ENCODE measurements at places on chromosomes 4 and X.
A peak's percentile ranks its signal among the peaks of the same experiment; 100 is the strongest.

- no peak for DNase-seq
Measured at GRCh38 chr4:78774417-78774816, 1.7 kb upstream of the BMP2K start.

GRCh38 chrX:155966876-155967275, 30.6 kb upstream of the IL9R start:
- no peak for DNase-seq

DNA sequence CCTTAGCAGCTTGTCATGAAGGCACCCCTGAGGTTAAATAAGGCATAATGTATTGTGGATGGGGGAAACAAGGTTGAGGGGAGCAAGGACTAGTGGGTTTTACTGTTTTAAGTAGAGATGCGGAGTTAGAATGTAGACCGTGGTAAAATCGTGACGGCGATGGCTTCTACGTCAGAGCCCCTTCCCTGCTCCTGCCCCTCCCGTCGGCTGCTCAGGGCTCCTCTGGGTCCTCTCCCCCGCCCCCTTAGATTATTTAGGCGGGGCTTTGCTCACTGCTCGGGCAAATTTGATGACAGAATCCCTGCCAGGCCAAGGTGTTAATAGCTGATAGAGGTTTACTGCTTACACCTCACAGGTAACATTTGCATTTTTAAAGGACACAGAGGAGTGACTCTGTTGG, 2.3 kb downstream of the FRMPD3 start:
- DNase-seq, result no peak

DNA sequence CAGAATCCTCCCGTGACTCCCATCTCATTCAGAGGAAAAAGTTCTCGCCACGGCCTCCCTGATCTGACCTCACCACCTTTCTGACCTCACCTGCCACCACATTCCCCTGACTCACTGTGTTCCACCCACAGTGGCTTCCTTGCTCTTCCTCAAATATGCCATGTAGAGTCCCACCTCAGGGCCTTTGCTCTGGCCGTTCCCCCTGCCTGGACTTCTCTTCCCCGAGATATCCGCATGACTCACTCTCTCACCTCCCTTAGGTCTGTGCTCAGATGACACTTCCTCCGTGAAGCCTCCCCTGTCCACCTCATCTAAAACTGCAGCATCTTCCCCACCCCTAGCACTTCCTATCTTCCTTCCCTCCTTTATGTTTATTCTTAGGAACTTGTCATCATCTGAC, 7.2 kb upstream of the TSPYL2 start:
- DNase-seq, result no peak

DNA sequence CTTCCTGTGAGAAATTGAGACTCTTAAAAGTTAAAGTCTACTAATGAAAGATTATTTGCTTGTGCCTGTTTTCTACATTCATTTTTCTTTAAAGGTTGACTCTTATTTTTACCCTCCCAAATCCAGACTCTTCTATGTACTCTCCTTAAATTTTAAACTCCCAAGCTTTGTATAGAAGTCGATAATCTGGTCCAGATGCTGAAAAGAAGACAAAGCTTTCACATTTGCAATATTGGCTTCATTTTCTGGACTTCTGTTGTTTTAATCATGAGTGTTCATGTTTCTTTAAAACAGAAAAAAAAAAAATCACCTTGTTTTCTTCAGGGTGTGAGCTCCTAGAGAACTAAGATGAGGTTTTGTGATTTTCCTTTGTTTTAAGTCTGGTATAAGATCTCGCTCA, 53.2 kb upstream of the TBC1D14 start:
- no peak for DNase-seq

- no peak for DNase-seq
Measured at GRCh38 chr4:159284113-159284512, 181.2 kb downstream of the RAPGEF2 start.

GRCh38 chr4:14863418-14864364, 138.6 kb upstream of the CPEB2 start:
- no peak for DNase-seq

DNA sequence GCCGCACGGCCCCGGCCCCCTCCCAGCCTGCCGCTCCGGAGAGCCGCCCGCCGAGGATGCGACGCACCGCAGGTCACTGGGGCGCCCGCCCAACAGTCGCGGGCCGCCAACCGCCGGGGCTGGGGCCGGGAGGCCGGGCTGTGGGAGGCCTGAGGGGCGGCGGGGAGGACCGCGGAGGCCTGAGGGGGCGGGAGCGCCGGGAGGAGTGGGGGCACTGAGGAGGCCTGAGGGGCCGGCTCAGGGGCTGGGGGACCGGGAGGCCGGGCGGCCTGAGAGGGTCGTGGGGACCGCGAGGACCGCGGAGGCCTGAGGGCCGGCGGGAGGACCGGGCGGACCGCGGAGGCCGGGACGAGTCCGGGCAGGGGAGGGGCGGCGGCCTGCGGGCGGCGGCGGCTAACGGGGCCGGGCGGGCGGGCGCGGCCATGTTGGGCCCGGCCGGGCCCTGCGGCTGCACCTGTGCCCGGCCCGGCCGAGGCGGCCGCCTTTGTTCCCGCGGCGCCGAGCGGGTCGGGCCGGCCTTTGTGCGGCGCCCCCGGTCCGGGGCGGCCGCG, 353 bp downstream of the NSD2 start:
- DNase-seq, result no peak

GRCh38 chr4:83129264-83129663, 14.7 kb upstream of the PLAC8 start:
- DNase-seq, result no peak

GRCh38 chr4:90317785-90318184, 190.6 kb downstream of the CCSER1 start:
- DNase-seq, result no peak

GRCh38 chr4:84856468-84857049, 109.9 kb downstream of the WDFY3 start:
- no peak for DNase-seq

DNA sequence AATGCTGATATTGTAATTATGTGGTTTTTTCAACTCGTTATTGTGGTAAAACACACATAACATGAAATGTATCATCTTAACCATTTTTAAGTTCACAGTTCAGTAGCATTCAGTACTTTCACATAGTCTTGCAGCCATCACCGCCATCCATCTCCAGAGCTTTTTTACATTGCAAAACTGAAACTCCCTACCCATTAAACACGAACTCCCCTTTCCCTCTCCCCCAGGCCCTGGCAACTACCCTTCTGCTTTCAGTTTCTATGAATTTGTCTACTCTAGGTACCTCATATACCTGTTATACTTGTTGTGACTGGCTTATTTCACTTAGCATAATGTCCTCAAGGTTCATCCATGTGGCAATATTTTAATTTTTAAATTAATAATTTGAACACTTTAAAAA, 380.6 kb downstream of the MAPK10 start:
- no peak for DNase-seq

- no peak for DNase-seq
Measured at GRCh38 chrX:107626481-107626880, 1.8 kb upstream of the PRPS1 start.

DNA sequence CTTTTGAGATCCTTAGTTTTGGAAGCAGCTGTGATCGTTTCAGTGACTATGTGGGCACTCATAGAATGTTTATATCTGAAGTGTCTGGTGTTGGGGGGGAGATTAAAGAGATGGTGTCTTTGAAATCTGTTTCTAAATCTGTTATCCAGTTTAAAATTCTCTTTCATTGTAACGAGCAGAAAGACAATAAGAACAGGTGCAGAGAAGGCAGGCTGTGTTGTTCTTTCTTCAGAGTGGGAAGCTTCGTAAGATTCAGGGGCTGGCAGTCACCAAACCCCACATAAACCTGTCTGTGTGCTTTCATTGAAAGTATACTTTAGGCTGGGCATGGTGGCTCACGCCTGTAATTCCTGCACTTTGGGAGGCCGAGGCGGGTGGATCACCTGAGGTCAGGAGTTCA, 16.3 kb upstream of the DHRSX start:
- DNase-seq, result no peak

DNA sequence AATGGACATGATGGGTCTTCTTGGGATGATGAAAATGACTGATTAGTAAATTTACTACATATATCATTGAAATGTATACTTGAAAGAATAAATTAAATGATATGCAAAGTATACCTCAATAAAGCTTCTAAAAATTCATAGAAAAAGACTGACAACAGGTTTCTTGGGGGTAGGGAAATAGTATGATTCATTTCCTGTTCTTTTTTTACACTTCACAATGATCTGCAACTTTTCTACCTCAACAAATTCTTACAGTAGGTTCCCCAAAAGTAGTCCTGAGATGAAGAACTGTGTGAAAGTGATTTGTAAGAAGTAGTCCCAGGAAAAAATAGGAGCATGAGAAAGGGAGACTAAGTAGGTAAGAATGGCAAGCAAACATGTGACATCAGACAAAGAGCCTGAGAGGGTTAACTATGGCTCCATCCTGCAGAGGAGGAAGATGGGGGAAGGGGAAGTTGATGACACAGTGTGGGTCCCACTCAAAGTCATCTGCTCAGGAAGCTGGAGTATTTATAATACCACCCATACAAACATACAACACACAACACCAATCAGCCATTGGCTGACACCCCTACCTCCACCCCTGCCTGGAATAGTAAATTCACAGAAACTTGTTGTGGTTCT, 73.9 kb downstream of the ARHGAP6 start:
- no peak for DNase-seq

GRCh38 chr4:175504318-175504717, 307.7 kb downstream of the GPM6A start:
- DNase-seq, result no peak

GRCh38 chr4:65592089-65592488, 78.2 kb downstream of the EPHA5 start:
- DNase-seq, result no peak

- DNase-seq, result no peak
Measured at GRCh38 chr4:5965225-5965624, 53.0 kb downstream of the C4orf50 start.

- no peak for DNase-seq
Measured at GRCh38 chrX:10071451-10072144, 85.2 kb upstream of the CLCN4 start.

DNA sequence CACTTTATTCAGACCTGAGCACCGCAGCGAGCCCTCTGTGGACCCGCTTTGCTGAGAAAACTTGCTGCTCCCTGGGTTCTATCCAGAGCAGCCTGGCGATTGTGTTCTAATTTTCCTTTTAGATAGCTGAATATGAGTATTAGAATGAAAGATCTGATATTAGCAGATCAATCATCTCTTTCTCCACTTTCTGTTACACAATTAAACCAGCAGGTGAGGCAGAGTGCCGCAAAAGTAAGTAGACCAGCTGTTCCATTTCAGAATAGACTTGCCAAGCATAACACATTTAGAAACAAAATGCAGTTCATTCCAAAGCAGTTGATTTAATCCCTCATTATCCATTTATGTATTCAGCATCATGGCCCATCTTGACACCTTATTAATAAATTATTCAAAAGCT, 58.6 kb downstream of the PALLD start:
- no peak for DNase-seq

GRCh38 chrX:10098270-10098713, 58.5 kb upstream of the CLCN4 start:
- DNase-seq, result no peak

DNA sequence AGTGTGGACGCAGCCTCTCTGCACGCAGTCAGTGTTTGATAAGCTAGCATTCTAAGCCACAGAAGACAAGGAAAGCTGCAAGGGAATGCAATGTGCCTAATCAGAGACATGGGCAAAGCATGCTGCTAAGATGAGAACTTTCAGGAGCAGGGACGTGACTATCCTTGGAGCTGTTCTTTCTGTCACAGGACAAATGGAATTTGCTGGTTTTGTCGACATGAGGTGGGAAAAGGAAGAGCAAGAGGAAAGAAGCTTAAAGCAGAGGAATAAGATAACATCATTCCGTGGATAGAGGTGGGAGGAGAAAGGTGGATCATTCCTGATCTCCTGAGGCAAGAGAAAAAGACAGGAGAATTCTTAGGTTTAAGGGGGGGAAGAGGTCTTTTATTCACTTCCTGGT, 33.7 kb downstream of the RBM47 start:
- DNase-seq, result no peak

GRCh38 chr4:184951668-184952160, 66.6 kb upstream of the HELT start:
- no peak for DNase-seq

DNA sequence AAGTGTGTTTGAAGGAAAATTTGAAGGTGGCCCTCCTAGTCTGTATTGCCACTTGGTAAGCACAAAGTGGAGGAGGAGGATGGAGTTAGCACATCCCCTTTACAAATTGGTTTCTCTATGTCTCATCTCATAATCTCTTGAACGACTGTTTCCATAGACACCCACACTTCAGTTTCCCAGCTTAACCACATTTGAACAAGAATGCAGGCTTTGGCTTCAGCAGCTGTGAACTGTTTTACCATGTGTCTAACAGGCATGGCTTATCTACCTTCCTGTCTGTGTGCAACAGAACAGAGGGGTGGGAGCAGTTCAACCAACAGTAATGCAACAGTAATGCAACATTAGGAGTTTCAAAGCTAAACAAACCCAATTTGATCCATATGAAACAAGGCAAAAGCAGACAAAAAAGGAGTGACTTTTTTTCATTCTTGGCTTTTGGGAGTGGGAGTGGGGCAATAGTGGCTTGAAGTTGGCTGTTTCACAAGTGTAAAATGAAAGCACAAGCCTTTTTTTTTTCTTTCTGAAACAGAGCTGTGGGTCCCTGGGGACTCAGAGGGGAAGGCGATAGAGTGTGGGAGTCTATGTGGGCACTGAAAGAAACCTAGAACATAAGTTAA, 108.0 kb downstream of the ITM2A start:
- DNase-seq, result no peak

- DNase-seq, result no peak
Measured at GRCh38 chr4:67929426-67929825, 33.9 kb downstream of the TMPRSS11A start.

- DNase-seq, result no peak
Measured at GRCh38 chr4:117400039-117400835, 314.9 kb upstream of the TRAM1L1 start.

GRCh38 chr4:66108898-66109297, 438.6 kb upstream of the EPHA5 start:
- no peak for DNase-seq

GRCh38 chr4:174828845-174829701, at the start of gene GLRA3:
Gene GLRA3 (minus strand): TSS chr4:174829247. CDS start chr4:174828811, 436 bp downstream.
- DNase-seq, result peak; percentile 76

DNA sequence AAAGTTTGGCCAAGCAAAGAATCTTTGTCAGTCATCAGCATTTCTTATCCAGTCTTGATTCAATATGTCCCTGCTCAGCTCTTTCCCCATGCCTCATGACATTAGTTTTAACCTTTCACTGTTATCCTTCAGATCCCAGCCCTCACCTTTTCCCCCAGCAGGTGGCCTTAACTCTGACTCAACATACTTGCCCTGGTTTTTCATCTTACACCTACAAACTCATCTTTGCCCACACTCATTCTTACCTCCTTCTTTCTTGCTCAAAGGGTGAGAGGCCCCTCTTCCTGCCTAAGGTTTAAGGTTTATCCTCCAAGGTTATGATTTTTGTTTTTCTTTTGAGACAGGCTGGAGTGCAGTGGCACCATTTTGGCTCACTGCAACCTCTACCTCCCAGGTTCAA, 10.6 kb upstream of the ANXA5 start:
- no peak for DNase-seq

DNA sequence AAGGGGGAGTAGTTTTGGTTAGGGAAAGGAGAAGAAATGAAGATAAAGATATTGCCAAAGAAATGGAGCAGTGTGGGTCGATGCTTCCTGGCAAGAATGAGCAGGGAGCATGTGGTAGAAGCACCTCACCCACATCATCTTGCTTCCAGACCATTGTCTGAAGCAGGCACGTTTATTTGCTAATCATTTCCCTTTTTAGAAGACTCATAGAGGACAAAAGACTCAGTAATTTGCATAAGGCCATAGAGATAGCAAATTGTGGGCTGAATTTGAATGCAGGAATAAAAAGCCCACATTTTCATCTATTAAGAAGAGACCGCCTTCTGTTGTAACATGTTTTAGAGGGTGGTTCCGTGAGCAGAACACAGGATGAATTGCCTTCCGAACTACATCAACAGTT, 275.2 kb upstream of the FAT4 start:
- DNase-seq, result no peak
